Stimulated activated CD8-positive, alpha-beta memory T cell treated with anti-CD3 and anti-CD28 coated beads, Interleukin-15, amount 100 ng/mL, for 48 hours (primary cell): ENCODE measurements at places on chromosomes 7 and 10.

DNA sequence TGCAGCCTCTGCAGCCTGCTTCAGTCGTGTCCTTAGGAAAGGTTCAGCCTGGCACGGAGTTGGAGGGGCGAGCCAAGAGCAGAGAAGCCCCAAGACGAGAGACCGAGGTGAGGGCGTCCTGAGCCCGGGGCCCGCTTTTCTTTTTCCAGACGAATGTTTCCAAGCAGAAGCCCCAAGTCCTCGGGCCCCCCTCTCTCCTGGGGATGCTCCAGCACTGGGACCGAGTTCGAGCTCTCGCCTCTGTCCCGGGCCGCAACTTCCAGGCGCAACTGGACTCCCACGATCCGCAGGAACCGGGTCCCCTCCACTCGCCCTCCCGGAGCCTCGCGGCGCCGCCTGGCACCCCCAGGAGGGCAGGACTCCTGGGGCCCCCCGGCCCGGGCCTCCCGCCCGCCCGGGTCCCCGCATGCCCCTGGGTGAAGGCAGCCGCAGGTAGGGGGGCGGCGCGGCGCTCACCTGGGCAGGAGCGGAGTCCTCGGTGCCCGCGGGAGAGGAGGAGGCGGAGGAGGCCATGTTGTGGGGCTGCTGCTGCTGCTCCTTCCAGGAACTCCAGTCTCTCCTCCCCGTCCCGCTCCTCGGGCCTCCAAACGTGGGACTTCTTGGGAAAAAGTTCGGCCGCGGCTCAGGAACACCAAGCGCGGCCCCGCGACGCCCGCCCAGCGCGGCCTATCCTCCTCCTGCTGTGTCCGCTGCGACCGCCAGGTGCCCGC, 45.3 kb upstream of the CDK1 start:
- DNase-seq = no peak

GRCh38 chr10:47121336-47121735, 178.7 kb upstream of the GDF10 start:
- no peak for DNase-seq

- no peak for DNase-seq
These were observed 57.1 kb downstream of the DMBT1 start for GRCh38 chr10:122617476-122618270.

DNA sequence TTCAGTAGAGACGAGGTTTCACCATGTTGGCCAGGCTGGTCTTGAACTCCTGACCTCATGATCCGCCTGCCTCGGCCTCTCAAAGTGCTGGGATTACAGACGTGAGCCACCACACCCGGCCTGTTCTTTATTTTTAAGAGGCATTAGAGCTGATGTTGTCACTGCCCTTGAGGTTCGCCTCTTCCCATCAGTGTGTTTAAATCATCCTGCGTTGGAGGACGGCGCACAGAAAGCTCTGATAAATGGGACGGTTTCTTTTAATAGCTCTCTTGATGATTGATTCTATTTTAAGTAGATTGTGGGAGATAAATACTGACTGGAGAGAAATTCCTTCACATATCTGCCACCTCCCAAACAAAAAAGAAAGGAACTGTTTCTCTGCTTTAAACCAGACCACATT, 29.0 kb downstream of the UPP1 start:
- no peak for DNase-seq

- no peak for DNase-seq
These were observed 266.6 kb downstream of the DNAJB9 start for GRCh38 chr7:108836256-108836655.

- DNase-seq = no peak
These were observed 25.2 kb upstream of the ASL start for GRCh38 chr7:66050337-66050957.

DNA sequence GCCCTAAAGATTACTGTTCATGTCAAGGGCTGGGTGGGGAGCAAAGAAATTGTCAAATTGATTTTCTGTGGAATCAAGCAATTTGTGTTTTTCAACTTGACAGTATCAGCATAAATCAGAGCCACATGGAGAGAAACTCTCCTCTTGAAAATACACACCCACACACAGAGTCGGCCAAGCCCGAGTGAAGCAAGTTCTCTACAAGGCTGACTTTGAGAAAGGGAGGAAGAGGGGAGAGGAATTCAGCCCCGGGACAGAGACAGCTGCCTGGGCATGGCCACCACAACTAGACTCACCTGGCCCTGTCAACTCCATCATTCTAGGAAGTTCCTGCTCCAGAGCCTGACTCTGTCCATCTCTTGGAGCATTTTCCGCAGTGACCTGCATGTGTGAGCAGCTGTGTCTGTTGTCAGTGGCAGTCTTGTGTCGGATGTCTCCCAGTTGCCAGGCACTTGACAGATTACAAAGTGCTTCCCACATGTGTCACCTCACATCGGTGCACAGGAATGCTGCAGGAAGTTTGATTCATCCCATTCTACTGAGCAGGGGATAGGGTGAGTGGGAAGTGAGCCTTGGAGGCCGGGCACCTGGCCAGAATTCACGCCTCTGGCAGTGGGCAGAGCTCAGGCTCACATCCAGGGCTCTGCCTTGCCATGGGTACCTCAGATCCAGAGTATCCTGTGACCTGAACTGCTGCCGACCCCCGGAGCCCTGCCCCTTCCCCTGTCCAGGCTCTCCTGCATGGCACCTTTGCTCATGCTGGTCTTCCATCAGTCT, 37.9 kb downstream of the ADAM12 start:
- no peak for DNase-seq

GRCh38 chr7:32072397-32072796, 2.2 kb upstream of the PDE1C start:
- DNase-seq = no peak

DNA sequence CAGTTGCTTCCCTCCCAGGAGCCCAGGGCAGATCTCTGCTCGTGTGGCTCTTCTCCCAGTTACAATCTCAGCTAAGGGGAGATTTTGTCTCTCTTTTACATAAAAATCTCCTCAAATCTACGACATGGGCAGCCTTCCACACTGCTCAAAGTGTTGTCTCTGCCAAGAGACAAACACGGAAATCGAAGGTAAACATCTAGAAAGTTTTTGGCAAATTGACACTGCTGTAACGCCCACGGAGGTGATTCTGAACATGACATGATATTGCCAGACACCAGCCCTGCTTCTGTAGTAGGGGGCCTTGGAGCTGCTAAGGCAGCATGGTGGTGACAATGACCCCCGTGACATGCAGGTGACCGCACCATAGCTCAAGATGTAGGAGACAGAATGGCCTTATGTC, 128.3 kb downstream of the CCDC3 start:
- no peak for DNase-seq
